NCI-H1092 treated with DMSO at 0.1 percent for 48 hours (cell line): ENCODE measurements at places on chromosomes 12 and 14.

DNA sequence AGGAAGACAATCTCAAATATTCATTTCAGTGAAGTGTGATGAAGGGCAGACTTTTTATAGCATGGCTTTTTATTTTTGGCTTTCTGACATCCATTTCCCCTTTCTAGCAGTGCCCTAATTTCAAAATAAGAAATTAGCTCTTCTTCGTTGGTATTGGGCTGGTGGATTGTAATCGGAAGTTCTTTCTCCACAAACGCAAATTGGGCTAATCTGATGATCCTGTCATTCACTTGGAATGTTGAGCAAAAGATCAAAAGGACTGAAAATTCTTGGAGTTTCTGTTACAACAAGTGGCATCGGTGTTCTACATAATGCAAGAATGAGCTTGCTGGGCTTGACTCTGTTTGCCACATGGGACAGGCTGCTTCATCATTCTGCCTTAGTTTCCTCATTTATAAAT lies 1182.8 kb downstream of the FLRT2 start:
- no peak for DNase-seq

DNA sequence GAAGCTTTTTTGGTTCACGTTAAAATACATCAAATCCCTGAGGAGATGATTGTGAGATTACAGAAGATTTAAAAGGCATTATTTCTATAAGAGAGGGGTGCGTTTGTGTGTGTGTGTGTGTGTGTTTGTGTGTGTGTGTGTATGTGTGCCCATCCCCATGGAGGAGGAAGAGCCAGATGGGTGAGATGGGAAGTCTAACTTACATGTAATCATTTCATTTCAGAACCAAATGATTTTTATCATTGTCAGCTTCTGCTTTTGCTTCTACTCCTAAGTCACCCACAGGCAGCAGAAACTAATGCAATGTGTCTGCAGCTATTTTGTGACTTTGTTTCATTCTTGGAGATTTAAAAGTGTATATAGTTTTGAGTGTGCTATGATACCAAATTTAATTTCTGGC lies 68.7 kb downstream of the SLC4A8 start:
- DNase-seq: no peak

- DNase-seq: no peak
Measured at GRCh38 chr12:119725523-119725922, 57.6 kb downstream of the PRKAB1 start.

GRCh38 chr12:7344833-7345606 lies 41.1 kb downstream of the ACSM4 start:
- DNase-seq: no peak

GRCh38 chr14:49975799-49976198 lies 82.9 kb downstream of the ARF6 start:
- DNase-seq: no peak
